ENCODE measurements at places on chromosomes 7 and 10.
A peak's percentile ranks its signal among the peaks of the same experiment; 100 is the strongest.

- DNase-seq: no peak
Observed at GRCh38 chr7:14521183-14521582, 381.4 kb downstream of the DGKB start.

GRCh38 chr7:71543396-71543795 is 411.5 kb downstream of the GALNT17 start:
- no peak for DNase-seq

GRCh38 chr10:46287846-46288477 is 1.2 kb downstream of the ANTXRL start:
- DNase-seq: no peak

- no peak for DNase-seq
Observed at GRCh38 chr7:145478541-145478940, 638.1 kb upstream of the CNTNAP2 start.

GRCh38 chr7:73972614-73973013 is 55.4 kb upstream of the ELN start:
- DNase-seq: no peak

GRCh38 chr10:82942286-82943099 is 1067.5 kb downstream of the NRG3 start:
- peak; percentile 4 for DNase-seq

DNA sequence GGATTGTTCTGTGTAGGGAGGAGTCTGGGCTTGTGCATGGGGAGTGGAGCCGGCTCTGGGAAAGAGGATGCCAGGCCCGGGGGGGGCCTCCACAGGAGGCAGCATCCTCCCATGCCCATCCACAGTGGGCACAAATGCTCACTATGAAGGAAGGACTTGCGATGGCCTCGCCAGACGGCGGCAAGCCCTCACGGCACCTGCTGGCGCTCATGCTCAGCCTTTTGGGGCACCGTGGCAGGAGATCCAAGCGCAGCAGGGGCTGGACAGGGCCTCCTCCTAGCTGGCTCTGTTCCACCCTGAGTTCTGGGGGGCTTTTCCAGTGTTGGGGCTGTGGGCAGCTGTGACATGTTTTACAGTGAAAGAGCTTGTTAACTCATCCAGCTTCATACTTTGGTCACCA is 15.2 kb downstream of the MDH2 start:
- no peak for DNase-seq

- DNase-seq: no peak
Observed at GRCh38 chr10:99233000-99233688, 2.5 kb downstream of the HPSE2 start.

DNA sequence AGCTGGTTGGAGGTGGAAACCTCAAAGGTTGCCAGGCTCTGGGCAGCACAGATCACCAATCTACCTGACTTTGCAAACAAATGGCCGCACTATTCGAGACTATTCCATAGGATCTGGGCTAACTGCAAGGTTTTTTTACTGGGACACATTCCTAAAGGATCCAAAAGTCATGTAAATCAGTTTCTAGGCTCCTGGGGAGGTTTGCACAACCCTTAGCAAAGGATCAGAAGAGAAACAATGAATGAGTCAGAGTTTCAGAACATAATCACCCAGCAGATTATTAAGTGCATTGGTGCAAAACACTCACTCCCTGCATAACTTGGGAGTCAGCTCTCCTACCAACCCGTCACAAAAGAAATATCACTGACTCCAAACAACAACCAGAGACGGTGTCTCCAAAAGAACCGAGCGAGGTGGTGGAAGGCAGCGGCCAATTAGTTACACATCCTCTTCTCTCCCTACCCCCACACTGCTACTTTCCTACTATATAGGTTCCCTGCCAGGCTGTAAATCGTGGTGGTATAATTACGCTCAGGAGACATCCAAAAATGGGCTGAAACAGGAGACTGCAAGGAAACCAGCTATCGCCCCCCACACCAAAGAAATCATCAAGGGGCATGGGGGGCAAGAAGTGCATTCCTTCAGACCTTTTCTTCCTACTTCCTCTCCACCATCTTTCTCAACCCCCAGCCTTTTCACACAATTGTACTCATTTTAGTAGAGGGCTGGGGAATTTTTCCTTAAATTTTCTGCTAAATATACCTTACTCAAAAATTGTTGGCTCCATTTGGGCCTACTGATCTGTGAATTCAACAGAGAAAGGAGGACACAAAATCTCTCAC is 3.2 kb downstream of the UBE2H start:
- peak; percentile 56 for DNase-seq

- DNase-seq: no peak
Observed at GRCh38 chr7:122556873-122557542, 141.9 kb downstream of the RNF133 start.

DNA sequence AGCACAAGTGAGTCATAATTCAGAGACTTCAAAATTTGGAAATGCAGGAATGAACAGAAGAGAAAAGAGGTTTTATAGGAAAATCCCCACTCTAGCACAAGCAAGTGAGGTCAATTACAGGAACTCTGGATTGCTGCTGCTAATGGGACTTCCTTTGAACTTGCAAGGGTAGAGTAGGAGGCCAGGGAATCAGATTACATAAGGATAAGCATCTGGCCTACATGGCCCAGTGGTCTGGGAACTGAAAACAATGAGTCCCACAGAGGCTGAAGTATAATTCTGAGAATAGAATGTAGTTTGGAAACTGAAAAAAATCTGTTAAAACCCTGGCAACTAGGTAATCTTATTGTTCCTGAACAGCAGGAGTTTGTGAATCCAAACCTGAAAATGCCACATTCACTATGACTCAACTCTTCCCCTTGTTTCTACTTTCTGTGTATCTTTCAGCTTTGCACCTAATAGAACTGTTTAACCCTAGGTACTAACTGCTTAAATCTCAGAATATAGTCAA is 66.5 kb downstream of the CTNNA3 start:
- no peak for DNase-seq

DNA sequence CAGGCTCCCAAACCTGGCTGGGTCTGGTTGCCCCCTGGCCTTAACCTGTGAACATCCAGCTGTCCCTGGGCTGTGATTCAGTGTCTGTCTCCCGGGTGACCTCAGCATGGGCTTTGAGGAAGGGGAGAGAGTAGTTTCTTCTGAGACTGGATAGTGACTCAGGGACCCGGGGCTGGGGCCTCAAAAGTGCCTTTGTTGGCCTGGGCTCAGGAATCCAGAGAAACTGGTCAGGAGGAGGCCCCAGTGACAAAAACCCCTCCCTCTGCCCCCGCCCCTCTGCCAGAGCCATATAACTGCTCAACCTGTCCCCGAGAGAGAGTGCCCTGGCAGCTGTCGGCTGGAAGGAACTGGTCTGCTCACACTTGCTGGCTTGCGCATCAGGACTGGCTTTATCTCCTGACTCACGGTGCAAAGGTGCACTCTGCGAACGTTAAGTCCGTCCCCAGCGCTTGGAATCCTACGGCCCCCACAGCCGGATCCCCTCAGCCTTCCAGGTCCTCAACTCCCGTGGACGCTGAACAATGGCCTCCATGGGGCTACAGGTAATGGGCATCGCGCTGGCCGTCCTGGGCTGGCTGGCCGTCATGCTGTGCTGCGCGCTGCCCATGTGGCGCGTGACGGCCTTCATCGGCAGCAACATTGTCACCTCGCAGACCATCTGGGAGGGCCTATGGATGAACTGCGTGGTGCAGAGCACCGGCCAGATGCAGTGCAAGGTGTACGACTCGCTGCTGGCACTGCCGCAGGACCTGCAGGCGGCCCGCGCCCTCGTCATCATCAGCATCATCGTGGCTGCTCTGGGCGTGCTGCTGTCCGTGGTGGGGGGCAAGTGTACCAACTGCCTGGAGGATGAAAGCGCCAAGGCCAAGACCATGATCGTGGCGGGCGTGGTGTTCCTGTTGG is at the start of gene CLDN4:
Gene CLDN4, plus strand, starts transcription at position 316 of the 903 bp plus-strand sequence. Its CDS starts 206 bp downstream, at position 522.
- peak; percentile 99 for DNase-seq

DNA sequence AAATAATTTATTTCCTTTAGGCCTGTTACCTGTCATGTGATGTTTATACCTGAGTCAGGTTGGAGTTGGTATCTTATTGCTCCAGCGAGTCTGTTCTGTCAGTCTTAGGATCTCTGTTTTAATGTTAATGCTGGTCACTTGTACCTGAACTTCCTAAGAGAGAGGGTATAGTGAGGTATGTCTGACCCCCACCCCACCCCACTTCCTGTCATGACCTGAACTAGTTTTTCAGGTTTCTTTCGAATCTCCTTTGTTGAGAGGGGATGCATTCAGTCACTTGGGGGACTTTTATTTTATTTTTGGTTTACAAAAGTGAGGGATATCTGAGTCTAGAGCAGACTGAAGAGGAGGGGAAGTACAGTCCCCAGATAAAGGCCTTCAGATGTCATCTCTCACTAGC is 769.0 kb upstream of the COBL start:
- no peak for DNase-seq

DNA sequence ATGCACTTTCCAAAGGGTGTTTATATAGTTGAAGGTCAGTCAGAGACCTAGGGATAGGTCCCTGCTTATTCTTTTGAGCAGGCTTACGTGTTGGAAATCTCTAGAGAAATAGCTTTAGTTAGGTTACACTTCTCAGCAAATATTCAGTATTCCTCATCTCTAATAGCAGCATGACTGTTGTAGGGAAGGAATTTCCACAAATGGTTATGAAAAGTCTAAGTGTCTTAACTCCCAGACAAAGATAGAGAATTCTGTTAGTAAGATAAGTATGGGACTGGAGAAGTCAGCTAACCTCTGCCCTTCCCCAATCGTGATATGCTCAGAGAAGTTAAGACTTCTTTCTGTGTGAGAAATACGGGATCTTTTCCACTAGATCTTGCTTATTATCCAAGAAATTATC is 16.5 kb downstream of the SGPL1 start:
- no peak for DNase-seq

DNA sequence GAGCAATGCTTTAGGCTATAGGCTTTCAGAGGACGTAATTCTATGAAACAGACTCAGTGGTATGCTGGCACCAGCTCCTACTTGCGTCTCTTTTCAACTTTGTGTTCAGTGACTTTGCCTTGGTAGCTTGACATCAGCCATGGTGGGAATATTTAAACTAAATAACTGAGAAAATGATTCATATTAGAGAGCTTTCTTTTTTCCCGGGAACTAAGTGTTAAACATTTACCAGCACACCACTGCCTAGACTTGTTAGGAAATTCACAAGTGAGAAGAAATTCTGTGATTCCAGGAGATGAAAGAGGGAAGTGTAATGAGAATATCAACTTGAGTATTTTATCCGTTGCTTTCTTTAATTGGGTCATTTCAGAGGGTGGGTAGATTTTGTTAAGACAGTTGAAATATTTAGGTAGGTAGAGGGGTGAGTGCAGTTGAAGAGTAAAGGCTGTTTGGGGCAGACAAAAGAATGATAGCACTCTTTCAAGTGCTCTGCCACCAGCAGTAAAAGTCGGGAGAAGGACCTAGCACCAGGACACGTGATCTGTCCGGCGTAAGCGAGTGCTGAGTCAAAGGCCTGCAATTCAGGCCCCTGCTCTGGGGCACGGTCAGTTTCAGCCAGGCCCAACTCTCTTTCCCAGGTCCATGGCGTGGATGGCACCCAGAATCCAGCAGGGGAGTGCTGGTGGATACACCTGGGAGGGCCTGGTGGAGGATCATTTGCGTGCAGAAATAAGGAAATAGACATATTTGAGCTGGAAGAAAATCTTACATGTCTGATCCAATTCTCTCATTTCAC is 206.3 kb downstream of the SNX10 start:
- peak; percentile 46 for DNase-seq

- no peak for DNase-seq
Observed at GRCh38 chr10:53153831-53154230, 381.2 kb upstream of the MBL2 start.

GRCh38 chr7:84924353-84924752 is 262.5 kb downstream of the SEMA3D start:
- DNase-seq: no peak

- no peak for DNase-seq
Observed at GRCh38 chr7:25012254-25012653, 32.3 kb upstream of the OSBPL3 start.

DNA sequence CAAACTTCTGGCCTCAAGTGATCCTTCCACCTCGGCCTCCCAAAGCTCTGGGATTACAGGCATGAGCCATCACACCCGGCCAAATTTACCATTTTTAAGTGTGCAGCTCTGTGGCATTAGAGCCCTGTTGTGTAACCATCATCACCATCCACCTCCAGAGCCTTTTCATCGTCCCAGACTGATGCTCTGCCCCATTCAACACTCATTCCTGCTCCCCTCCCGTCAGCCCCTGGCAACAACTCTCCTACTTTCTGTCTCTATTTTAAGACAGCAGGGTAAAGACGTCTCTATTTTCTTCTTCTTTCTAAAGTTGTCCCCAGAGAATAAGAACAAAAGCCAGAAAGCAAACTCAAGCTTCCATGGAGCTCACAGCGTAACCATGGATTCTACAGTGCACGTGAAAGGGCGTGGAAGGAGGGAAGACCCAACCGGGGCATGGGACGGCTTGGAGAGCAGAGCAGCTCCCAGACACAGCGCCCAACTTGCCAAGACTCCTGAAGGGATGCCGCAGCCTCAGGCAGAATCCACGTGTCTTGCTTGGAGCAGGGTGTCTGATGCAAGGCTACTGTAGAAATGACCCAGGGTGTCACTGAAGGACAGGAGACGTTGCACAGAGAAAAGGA is 42.7 kb upstream of the PITRM1 start:
- no peak for DNase-seq

DNA sequence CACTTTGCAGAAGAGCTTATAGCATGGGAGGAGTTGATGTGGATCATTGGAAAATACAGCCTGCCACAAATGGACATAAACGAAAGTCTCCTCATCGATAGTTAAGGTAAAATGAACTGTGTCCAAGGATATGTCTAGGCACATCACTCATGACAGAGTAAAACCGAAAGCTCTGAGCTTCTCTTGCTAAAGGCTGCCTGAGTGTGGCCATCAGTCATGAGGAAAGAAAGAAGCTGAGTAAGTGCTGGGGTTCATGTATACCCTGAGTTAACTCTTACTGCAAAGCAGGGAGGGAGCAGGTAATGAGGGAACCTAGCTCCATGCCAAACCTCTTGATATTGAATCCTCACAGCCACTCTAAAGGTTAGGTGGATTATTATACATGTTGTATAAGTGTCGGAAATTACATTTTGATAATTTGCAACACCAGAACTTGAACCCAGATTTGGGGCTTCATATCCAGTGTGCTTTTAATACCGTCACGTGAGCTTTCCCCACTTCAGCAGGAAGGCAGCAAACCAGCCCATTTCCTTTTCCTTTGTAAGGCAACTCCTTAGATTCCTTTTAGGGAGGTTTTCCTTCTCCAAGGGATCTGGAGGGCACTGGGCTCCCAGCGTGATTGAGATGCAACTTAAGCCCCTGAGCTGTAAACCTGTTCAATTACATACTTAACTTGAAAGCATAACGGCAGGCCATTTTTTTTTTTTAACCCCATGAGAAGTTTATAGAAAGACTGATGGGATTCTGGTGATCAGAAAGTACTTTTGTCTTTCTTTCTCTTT is 215.0 kb downstream of the PHF14 start:
- no peak for DNase-seq
